ENCODE measurements at places on chromosomes 1 and 21. TPM values are rescaled to one million over a fixed set of nuclear protein-coding genes. Genes with fewer than 3 reads are reported as not detected.

DNA sequence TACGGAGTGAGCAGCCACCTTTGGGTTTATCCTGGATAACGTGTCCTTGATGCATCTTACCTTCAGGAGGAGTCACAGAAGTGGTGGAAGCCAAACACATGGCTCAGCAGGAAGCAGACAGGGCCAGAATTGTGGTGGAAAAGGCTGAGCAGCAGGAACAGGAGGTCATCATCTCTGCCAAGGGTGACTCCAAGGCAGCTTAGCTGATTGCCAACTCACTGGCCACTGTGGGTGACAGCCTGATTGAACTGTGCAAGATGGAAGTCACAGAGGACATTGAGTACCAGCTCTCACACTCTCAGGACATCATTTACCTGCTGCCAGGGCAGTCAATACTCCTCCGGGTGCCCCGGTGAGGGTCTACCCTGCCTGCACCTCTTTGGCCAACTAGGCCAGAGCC lies 179.3 kb downstream of the FAF1 start:
- peaks cover 14% of the 10 kb centered on the region for H3K4me1 ChIP-seq
- no peaks in the 10 kb centered on the region for H3K27me3 ChIP-seq
- H3K4me3 ChIP-seq: no peak overlapping the region

GRCh38 chr1:233478611-233479010 lies 135.3 kb upstream of the KCNK1 start:
- H3K36me3 ChIP-seq: no peaks in the 10 kb centered on the region
- no peak overlapping the region for H3K27ac ChIP-seq
- no peak for DNase-seq
- peaks cover 5% of the 10 kb centered on the region for H3K4me1 ChIP-seq
- no peak overlapping the region for H3K4me3 ChIP-seq

DNA sequence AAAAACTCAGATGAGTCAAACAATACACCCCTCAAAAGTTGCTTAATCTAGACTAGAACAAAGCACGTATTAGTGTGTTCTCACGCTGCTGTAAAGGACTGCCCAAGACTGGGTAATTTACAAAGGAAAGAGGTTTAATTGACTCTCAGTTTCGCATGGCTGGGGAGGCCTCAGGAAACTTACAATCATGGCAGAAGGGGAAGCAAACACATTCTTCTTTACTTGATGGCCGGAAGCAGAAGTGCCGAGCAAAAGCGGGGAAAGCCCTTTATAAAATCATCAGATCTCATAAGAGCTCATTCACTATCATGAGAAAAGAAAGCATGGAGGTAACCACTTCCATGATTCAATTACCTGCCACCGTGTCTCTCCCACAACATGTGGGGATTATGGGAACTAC lies 10.1 kb downstream of the JAM2 start:
- no peak overlapping the region for H3K4me3 ChIP-seq
- H3K27ac ChIP-seq: no peak overlapping the region
- no peaks in the 10 kb centered on the region for H3K4me1 ChIP-seq
- H3K36me3 ChIP-seq: no peaks in the 10 kb centered on the region
- no peak for DNase-seq
- peaks cover 2% of the 10 kb centered on the region for H3K27me3 ChIP-seq

- no peaks in the 10 kb centered on the region for H3K36me3 ChIP-seq
- DNase-seq: no peak
- peaks cover 1% of the 10 kb centered on the region for H3K27me3 ChIP-seq
- no peak overlapping the region for H3K4me3 ChIP-seq
- no peaks in the 10 kb centered on the region for H3K4me1 ChIP-seq
- no peak overlapping the region for H3K27ac ChIP-seq
Measured at GRCh38 chr1:9008236-9008635, 18.0 kb downstream of the SLC2A7 start.

- H3K27ac ChIP-seq: peak within 1 kb of the TSS; percentile 42
- no peaks in the 10 kb centered on the region for H3K27me3 ChIP-seq
- peaks cover 29% of the 10 kb centered on the region for H3K4me1 ChIP-seq
- H3K36me3 ChIP-seq: peaks cover 3% of the 10 kb centered on the region
- peak; percentile 82 for DNase-seq
Measured at GRCh38 chr1:26862781-26863684, at the start of gene SFN. Gene SFN, plus strand, starts transcription at chr1:26863149. Its CDS starts 64 bp downstream, at chr1:26863213.

LHX4 gene
- total RNA-seq: not detected

Measured in activated CD4-positive, alpha-beta memory T cell treated with anti-CD3 and anti-CD28 coated beads for 36 hours (primary cell).